Aorta (tissue), 5 donors: ENCODE measurements at places on chromosomes 12 and 14. TPM values are rescaled to one million over a fixed set of nuclear protein-coding genes. Genes with fewer than 3 reads are reported as not detected.

Gene ENDOU
- 0.29 TPM for total RNA-seq

Gene SDS
- 4.4 TPM for total RNA-seq

Gene LTB4R2
- 3.7 TPM for total RNA-seq

Gene CARMIL3
- total RNA-seq, result 0.24 TPM

Gene CLEC9A
- 0.26 TPM for total RNA-seq

Gene TOGARAM1
- 21.4 TPM for total RNA-seq

Gene TMPRSS12
- not detected for total RNA-seq

DNA sequence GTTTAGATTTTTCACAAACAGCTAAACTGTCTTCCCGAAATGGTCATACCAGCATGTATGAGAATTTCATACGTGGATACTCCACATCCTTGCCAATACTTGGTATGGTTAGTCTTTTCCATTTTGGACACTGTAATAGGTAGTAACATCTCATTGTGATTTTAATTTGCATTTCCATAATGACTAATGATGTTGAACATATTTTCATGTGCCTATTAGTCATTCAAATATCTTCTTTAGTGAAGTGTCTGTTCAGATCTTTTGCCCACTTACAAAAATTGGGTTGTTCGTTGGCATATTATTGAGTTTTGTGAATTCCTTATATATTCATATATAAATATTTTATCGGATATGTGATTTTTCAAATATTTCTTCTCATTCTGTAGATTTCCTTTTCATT lies 78.0 kb upstream of the GNG2 start:
- H3K4me1 ChIP-seq, result no peaks in the 10 kb centered on the region
- no peak overlapping the region for H3K27ac ChIP-seq
- no peak for DNase-seq

- no peaks in the 10 kb centered on the region for H3K27me3 ChIP-seq
- H3K4me3 ChIP-seq, result no peak overlapping the region
- no peaks in the 10 kb centered on the region for H3K4me1 ChIP-seq
- H3K36me3 ChIP-seq, result no peaks in the 10 kb centered on the region
- no peak for DNase-seq
Measured at GRCh38 chr14:36495666-36496065, 24.4 kb downstream of the NKX2-1 start.

DNA sequence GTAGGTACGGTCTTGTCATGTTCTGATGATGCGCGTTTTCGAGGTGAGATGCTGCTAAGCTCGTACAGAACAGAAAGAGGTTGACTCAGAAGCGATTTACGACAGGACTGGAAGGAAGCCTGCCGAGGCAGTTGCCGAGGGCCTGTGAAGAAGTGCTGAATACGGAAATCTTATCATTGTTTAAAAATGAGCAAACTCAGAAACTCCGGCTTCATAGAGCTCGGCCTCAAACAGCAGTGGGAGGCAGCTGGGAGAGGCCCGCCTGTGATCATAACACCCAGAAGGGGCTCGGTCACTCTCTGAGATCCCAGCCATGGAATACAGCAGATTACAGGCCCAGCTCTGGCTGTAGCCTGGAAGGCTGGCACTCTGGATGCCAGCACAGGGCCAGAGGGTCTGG lies 87.4 kb downstream of the CPSF2 start:
- no peak overlapping the region for H3K4me3 ChIP-seq
- H3K27ac ChIP-seq, result peak overlapping the region; percentile 87
- H3K36me3 ChIP-seq, result no peaks in the 10 kb centered on the region
- peaks cover 2% of the 10 kb centered on the region for H3K4me1 ChIP-seq
- DNase-seq, result no peak
- H3K27me3 ChIP-seq, result no peaks in the 10 kb centered on the region

- no peak for DNase-seq
- H3K4me1 ChIP-seq, result no peaks in the 10 kb centered on the region
- H3K4me3 ChIP-seq, result no peak overlapping the region
- H3K27me3 ChIP-seq, result no peaks in the 10 kb centered on the region
- H3K36me3 ChIP-seq, result no peaks in the 10 kb centered on the region
Measured at GRCh38 chr14:79167957-79168356, 997.8 kb downstream of the NRXN3 start.

DNA sequence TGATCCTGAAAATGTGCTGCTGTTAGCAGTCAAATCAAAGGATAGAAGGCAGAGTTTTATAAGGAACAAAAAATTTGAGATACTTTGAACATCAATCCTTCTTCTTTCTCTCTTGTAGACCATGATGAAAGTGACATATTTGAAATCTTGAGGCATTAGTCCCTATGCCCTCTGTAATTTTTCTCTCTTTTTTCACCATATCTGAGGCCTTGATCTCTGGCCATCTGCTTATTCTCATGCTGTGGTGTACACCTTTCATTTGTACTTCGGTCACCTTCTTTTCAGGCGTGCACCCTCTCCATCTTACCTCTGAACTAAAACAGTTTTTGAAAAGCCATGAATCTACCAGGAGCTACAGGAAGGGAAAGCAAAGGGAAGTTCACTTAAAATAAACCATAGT lies 420.9 kb downstream of the C12orf50 start:
- H3K36me3 ChIP-seq, result no peaks in the 10 kb centered on the region
- DNase-seq, result no peak
- H3K27me3 ChIP-seq, result no peaks in the 10 kb centered on the region
- no peak overlapping the region for H3K27ac ChIP-seq

GRCh38 chr12:90428465-90428864 lies 526.5 kb downstream of the CCER1 start:
- no peak for DNase-seq
- H3K4me3 ChIP-seq, result no peak overlapping the region
- no peaks in the 10 kb centered on the region for H3K27me3 ChIP-seq
- no peaks in the 10 kb centered on the region for H3K36me3 ChIP-seq
- no peak overlapping the region for H3K27ac ChIP-seq

DNA sequence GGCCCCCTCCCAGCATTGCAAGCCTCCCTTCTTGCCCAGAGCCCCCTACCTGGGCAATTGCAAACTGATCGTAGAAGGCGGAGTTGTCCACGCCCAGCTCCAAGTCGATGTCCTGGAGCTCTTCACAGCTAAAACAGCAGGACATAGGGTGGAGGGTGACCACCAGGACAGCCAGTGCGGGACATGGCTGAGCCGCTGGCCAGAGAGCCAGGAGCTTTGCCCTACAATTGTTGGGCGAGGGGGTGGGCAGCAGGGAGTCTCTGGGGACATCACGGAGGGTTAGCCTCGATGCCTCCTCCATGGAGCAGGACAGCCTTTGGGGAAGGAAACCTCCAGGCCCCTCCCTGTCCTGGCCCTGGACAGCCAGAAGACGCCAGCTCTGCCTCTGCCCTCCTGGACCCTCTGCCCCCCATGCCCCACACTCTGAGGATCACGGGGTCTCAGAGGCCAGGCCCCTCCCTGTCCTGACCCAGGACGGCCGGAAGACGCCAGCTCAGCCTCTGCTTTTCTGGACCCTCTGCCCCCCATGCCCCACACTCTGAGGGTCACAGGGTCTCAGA lies 9.4 kb downstream of the TMEM179 start:
- H3K27ac ChIP-seq, result no peak overlapping the region
- no peaks in the 10 kb centered on the region for H3K36me3 ChIP-seq
- H3K4me3 ChIP-seq, result no peak overlapping the region
- no peaks in the 10 kb centered on the region for H3K4me1 ChIP-seq
- peak; percentile 21 for DNase-seq

DNA sequence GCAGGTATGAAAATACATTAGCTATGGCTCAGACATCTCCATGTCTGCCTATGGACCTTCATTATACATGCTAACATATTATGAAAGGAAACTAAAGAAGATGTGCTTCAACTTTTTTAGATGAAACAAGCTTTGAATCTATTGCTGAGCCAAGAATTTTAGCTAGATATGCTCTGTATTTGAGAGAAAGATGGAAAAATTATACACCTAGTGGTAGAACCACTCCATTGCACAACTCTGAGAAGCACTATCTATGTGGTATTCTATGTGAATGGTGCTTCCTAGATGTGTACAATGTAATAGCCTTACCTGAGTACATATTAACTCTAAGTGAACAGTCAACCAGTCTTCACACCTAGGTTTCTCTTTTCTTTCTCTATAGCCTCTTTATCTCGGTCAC lies 17.3 kb downstream of the EPYC start:
- H3K27ac ChIP-seq, result no peak overlapping the region
- H3K4me3 ChIP-seq, result no peak overlapping the region
- DNase-seq, result no peak
- no peaks in the 10 kb centered on the region for H3K27me3 ChIP-seq

GRCh38 chr12:56574210-56574609 lies 52.6 kb downstream of the RBMS2 start:
- DNase-seq, result no peak
- no peak overlapping the region for H3K4me3 ChIP-seq

DNA sequence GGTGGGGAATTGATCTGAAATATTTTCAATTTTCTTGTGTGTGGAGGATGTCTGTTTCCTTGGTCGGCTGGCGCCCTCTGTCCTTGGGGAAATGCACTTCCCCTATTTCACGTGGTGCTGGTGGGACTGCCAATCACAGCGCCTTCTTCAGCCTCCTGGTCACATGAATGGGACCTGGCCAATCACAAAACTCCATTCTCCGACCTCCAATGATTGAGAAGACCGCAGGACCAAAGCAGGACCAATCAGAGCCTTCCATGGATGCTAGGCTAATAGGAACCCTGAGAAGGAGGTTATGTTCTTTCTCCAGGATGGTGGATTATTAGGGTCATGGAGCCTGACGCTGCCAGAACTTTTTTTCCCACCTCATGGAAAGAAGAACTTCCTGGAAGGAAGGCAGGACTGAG lies 188.7 kb downstream of the TTC8 start:
- no peaks in the 10 kb centered on the region for H3K27me3 ChIP-seq
- DNase-seq, result no peak
- no peaks in the 10 kb centered on the region for H3K4me1 ChIP-seq
- H3K4me3 ChIP-seq, result no peak overlapping the region

DNA sequence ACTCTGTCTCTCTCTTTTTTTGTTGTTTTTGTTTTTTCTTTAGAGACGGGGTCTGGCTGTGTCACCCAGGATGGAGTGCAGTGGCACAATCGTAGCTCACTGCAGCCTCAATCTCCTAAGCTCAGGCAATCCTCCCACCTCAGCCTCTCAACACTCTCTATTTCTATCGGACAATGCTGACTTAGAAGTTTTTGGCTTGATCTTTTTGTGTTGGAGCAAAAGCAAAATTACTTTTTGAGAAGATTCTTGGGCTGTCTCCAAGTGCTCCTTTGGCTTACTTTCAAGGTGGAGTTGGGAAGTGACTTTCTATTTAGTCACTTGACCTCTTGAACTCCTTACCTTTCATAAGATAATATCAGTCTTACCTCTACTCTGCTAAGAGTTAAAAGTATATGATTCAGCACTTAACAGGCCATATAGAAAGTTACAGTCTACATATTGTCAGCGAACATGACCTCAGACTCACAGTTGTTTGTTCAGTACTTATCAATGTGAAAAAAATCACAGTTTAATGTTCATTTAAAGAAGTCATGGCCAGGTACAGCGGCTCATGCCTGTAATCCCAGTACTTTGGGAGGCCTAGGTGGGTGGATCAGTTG lies 15.4 kb upstream of the MIA2 start:
- no peak for DNase-seq
- H3K4me3 ChIP-seq, result no peak overlapping the region
- peaks cover 3% of the 10 kb centered on the region for H3K4me1 ChIP-seq
- no peaks in the 10 kb centered on the region for H3K36me3 ChIP-seq
- no peak overlapping the region for H3K27ac ChIP-seq
- no peaks in the 10 kb centered on the region for H3K27me3 ChIP-seq

DNA sequence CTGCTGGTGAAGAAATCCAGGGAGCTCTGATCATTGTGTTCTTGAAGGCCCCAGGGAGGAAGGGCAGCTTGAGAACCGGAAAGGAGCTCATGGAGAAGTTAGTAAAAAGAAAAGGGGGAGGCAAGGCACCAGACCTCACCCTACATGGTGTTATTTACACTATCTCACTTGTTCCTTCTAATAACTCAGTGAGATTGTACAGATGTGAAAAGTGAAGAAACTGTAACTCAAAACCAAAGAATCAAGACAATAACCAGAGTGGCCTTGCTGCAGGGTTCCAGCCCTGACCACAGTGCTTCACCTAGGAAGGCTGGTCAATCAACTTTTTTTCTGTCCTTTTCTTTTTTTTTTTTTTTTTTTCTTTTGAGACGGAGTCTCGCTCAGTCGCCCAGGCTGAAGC lies 353.6 kb downstream of the TMTC2 start:
- H3K27me3 ChIP-seq, result no peaks in the 10 kb centered on the region
- no peak overlapping the region for H3K27ac ChIP-seq
- no peaks in the 10 kb centered on the region for H3K4me1 ChIP-seq
- H3K4me3 ChIP-seq, result no peak overlapping the region
- no peak for DNase-seq

DNA sequence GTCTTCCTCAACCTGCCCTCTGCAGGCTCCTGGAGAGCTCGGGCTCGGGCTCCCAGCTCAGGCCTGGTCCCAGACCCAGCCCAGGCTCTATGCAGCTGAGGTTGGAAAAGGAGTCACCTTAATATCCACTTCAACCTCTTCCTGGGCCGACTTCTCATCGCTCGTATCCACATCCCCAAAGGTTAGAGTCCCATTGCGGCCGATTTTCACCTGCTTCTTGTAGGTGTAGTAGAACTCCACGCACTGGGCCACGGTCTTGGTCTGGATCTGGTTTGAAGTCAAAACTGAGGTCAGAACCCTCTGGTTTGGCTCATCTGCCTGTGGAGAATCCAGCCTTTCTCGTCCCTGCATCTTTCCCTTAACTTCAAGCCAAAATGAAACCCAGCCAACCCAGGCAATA lies 8.4 kb upstream of the PNMA1 start:
- no peak overlapping the region for H3K4me3 ChIP-seq
- peaks cover 2% of the 10 kb centered on the region for H3K36me3 ChIP-seq
- H3K27ac ChIP-seq, result no peak overlapping the region
- DNase-seq, result no peak
- H3K27me3 ChIP-seq, result no peaks in the 10 kb centered on the region

GRCh38 chr12:113039911-113040445 lies 16.6 kb upstream of the DTX1 start:
- no peaks in the 10 kb centered on the region for H3K27me3 ChIP-seq
- H3K4me3 ChIP-seq, result no peak overlapping the region
- H3K4me1 ChIP-seq, result no peaks in the 10 kb centered on the region
